ENCODE measurements at places on chromosomes 2 and 18.

DNA sequence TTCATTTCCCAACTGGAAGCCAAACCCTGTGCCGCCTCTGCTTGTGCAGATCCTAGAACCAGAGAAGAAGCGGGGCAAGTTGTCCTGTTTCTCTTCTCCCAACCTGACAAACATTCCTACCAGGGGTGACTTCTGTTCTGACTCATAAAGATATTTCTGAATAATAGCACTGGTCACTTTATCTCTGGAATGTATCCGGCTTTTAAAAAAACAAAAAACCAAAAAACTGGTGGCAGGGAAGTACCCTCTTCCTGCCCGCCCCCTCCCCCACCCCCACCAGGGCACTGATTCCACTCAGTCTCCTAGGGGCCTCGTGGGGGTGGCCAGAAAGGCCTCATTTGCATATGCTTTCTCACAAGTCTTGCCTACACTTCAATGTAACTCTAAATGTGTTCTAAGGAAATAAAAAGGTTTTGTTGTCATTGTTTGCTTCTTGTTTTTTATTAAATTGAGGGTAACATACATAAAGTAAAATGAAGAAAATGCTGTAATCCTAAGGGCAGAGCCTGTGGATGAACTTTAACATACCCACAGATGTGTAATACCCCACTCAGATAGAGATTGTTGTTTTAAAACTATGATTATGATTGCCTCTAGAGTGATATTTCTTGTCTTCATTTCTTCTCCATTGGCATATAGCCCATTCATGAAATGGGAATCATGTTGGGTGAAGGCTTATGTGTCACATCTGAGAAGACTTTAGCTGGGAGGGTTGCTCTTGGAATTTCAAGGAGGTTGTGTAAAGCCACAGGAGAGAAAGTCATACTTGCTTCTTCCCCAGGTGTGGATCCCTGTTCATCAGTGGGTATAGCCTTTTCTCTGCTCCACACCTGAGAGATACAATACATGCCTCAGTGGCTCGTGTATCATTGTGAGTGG, 5.3 kb upstream of the FOSL2 start:
- no peak for DNase-seq

GRCh38 chr2:32172870-32173269, 7.2 kb downstream of the SLC30A6 start:
- DNase-seq, result no peak

- DNase-seq, result no peak
These were observed 204.2 kb downstream of the TPGS2 start for GRCh38 chr18:36624451-36625167.

GRCh38 chr18:75455249-75456198, 28.0 kb upstream of the SMIM21 start:
- DNase-seq, result no peak

GRCh38 chr2:584863-585823, 92.1 kb downstream of the TMEM18 start:
- DNase-seq, result peak; percentile 70

- DNase-seq, result no peak
These were observed 35.6 kb upstream of the NRP2 start for GRCh38 chr2:205646680-205647079.

GRCh38 chr2:41464395-41464794, 583.4 kb upstream of the PKDCC start:
- no peak for DNase-seq

DNA sequence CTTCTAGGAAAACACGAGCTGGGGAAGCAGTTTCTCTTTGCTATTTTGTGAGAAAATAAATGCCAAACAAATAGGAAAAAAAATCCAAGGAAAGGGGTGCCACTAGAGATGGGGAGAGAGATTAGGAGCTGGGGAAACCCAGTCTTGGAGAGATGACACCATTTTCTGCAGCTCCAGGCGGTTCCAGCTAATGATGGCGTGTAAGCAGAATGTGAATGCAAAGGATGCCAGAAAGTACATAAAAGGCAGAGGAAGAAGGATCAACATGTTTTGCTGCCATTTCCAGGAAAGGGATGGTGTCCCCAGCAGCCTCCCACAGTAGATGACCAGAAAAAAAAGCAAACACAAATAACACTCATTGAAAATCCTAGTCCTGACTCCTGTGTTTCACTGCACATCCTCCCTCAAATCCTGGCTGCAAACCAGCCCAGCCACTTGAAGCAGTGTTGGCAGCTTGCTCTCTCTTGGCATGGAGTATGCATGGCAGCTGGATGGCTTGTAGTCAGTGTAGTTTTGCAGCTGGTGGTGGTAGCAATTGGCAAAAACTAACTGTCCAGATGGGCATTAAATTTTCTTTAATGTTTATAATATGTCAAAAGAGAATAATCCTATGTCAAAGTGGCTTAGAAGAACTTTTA, 93.6 kb downstream of the FTCDNL1 start:
- DNase-seq, result no peak

- no peak for DNase-seq
These were observed 107.9 kb downstream of the PRKCE start for GRCh38 chr2:45759310-45759851.

GRCh38 chr2:235839226-235839625, 329.0 kb downstream of the GBX2 start:
- no peak for DNase-seq

DNA sequence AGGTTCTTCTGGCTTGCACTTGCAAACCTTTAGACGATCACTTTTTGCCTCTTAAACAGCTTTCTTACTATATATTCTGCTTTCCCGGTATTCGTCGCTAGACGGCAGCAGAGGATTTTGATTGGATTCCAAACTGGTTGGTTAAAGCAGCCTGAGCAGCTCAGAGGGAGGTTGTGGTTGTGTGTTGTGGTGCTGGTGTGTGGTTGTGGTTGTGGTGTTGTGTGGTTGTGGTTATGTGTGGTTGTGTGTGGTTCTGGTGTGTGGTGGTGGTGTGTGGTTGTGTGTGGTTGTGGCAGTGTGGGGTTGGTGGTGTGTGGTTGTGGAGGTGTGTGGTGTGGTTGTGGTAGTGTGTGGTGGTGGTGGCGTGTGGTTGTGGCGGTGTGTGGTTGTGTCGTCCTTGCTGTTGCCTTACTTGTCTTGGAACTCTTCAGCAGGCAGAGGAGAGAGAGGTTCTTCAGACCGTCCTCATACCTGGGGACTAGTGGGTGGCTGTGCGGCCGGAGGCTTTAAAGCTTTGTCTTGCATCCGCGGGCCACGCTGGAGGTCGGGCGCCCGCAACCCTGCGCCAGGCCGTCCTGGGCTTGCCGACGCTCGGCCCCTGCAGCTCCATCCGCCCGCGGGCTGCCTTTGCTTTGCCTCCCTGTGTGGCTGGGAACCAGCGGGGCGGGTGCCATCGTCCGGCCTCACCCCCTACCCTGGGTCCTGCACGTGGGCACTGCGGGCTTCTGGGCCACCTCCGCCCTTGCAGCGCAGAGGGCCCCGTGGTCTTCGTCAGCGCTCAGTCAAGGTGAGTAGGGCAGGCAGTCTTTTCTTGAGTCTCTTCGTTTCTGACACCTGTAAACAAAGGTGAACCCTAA, 190.8 kb downstream of the ARHGAP28 start:
- DNase-seq, result no peak

GRCh38 chr2:31226266-31226665, 7.7 kb upstream of the EHD3 start:
- DNase-seq, result no peak

- DNase-seq, result no peak
These were observed 231.9 kb upstream of the SIX2 start for GRCh38 chr2:45241061-45241561.

GRCh38 chr2:38213619-38214167, 137.7 kb upstream of the CYP1B1 start:
- DNase-seq, result no peak

DNA sequence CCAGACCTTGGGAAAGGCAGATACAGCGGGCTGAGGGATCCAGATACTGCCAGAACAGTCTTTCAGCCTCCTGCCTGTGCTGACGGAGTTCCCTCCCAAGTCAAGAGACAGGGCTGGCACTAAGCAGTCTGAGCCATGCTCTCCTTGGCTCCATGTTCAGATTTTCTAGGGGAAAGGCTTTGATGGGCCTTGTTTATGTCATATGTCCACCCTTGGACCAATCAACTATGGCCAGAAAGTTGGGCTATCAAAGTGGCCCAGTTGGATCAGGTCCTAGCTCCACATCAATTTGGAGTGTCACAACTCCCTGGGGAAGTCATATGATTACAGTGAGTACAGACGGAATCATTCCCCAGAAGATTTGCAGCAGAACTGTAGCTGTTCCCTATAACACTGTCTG, 152.0 kb downstream of the GREB1L start:
- no peak for DNase-seq

- DNase-seq, result no peak
These were observed 30.7 kb upstream of the FOXI3 start for GRCh38 chr2:88483200-88483599.

GRCh38 chr2:177675825-177676224, 283.3 kb downstream of the AGPS start:
- DNase-seq, result no peak

GRCh38 chr18:75406491-75407445, 20.7 kb downstream of the SMIM21 start:
- DNase-seq, result no peak

- no peak for DNase-seq
These were observed 12.0 kb downstream of the SMARCAL1 start for GRCh38 chr2:216424274-216424673.

GRCh38 chr18:75223687-75224347, 13.2 kb downstream of the TSHZ1 start:
- DNase-seq, result no peak

GRCh38 chr2:191756761-191757160, 78.8 kb downstream of the NABP1 start:
- no peak for DNase-seq

- no peak for DNase-seq
These were observed 53.4 kb downstream of the NAPG start for GRCh38 chr18:10579079-10579867.

GRCh38 chr2:44804406-44805265, 136.9 kb upstream of the SIX3 start:
- no peak for DNase-seq

- DNase-seq, result no peak
These were observed 109.9 kb upstream of the CTDP1 start for GRCh38 chr18:79569720-79570119.

- DNase-seq, result no peak
These were observed 15.3 kb upstream of the RIT2 start for GRCh38 chr18:43130716-43131260.

DNA sequence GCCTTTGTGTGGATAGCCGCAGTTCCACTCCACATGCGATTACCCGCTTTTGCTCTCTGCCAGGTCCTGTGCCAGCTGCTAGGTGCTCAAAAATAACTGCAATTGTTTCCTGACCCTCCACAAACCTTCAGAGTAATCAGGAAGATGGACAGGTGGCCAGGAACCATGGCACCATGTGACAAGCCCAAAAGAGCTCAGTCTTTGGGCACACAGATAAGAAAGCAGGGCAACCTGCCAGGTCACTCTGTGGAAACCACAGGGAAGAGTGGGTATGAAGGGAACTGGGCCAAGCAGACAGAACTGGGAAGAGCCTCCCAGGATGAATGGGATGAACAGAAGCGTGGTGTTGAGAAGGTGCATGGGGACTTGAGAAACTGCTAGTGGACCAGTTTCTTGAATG, 79.4 kb upstream of the AGAP1 start:
- DNase-seq, result no peak

- no peak for DNase-seq
These were observed 214.8 kb downstream of the SP3 start for GRCh38 chr2:173750353-173750801.

GRCh38 chr2:69013840-69014821, 1.2 kb downstream of the ANTXR1 start:
- no peak for DNase-seq

DNA sequence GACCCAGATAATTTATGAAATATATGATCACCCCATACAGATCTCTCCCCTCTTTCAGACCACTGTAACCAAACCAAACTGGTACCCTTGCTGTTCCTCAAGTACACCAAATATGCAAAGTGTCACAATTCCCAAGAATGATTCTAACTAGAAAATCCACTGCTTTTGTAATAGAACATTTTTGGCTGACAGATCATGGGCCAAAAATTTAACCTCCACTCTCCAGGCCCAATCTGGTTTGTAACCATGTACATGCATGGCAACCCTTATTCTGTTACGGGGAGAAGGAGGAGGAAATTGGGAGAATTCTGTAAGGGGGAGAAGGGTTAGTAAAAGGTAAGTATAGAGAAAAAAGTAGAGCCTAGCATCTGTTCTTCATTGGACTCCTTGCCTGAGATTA, 62.0 kb downstream of the IKZF2 start:
- DNase-seq, result no peak
